ENCODE measurements at places on chromosomes 2 and 18.

- DNase-seq: no peak
Observed at GRCh38 chr2:204437408-204437807, 107.9 kb upstream of the PARD3B start.

DNA sequence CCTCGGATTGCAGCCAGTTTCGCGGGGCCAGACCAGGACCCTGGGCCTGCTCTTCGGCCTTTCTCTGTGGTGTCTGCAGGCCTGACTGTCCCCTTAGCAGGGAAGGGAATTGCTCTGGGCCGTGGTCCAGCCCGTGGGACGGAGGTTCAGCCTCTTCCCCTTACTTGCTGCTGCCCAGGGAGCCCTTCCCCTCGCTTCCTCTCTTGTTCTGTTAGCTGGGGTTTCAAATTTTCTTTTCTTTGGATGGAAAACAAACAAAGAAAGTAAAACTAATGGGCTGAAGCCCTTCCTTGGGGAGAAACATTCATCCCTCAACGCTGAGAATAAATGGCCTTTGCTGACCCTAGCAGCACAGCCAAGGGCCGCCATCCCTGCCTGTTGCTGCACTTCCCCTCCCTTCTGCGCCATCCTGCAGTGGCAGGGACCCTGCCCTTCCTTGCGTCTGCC, 52.4 kb downstream of the ASAP2 start:
- DNase-seq: no peak

- DNase-seq: no peak
Observed at GRCh38 chr18:853471-853870, 41.4 kb upstream of the YES1 start.

DNA sequence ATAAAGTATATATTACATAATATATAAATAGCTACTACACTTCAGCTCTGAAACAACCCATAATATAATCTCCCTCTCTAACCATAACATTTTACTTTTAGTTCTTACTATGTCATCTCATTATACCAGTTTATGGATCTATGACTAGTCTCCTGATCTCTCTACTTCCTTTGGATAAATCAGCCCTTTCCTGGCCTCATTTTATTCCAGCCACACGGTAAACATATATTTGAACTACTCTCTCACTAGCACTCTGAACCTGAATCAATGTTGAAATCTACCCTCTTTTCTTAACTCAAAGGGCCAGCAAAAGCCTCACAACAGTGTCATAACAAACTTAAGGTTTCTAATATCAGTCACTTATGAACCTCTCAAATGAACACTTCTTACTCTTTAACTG, 62.6 kb downstream of the BAZ2B start:
- DNase-seq: no peak

Data from ACHN (cell line).